ENCODE measurements at places on chromosomes 4 and X.

DNA sequence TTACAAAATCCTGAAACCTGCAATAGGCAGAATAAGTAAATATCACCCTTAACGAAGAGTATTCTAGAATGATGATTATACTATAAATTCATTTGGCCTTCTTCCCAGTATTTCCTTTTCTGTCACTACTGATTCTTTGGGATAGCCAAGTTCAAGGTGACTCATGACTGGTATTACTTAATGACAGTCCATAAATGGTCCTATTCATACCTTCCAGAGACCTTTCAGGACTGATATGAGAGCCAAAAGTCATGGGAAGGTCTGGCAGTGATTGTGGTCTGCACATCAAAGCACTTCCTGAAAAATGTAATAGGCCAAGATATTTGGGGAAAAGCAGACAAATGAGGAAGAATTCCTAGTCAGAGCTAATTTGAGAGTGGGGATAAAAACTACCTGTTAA lies 239.6 kb upstream of the FAM47A start:
- no peak for DNase-seq

DNA sequence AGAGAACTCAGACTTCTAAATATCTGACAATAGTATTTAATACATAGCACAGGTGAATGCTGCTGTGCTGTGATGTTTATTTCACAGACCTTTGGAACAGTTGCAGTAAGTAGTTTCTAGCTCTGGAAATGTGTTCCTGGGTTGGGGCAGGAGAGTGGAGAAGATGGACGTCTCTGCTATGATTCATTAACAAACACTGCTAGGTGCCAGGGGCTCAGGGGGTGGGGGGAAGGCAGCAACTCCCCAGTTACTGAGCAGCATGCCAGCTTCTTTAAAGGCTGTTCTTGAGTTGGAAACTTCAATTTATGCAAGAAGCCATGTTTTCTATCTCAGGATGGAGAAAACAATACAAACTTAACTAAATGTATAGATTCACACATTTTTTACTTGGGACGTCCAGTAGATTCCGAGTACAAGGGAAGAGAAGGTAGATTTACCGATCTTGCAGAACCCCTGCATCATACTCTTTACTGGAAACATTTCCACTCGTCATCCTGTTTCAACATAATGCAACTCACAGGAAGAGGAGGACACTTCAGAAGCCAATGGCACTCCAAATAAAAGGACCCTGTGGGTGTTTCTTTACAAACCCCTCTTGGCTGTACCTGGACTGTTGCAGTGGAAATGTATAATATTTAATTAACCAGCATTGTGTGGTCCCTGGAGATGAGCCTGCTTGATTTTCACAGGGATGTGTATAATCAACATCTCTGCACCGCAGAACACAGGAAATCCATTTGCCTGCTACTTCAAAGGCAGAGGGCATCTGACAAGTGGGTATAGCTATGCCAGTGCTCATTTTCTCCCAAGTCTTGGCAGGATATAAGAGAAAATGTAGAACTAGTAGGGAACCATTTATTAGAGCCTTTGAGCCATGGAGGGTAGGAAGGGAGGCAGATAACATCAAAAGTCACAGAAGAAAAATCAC lies 171.4 kb downstream of the SH3KBP1 start:
- no peak for DNase-seq

- DNase-seq: no peak
These were observed 1947.1 kb upstream of the TENM3 start for GRCh38 chr4:180296036-180296599.

DNA sequence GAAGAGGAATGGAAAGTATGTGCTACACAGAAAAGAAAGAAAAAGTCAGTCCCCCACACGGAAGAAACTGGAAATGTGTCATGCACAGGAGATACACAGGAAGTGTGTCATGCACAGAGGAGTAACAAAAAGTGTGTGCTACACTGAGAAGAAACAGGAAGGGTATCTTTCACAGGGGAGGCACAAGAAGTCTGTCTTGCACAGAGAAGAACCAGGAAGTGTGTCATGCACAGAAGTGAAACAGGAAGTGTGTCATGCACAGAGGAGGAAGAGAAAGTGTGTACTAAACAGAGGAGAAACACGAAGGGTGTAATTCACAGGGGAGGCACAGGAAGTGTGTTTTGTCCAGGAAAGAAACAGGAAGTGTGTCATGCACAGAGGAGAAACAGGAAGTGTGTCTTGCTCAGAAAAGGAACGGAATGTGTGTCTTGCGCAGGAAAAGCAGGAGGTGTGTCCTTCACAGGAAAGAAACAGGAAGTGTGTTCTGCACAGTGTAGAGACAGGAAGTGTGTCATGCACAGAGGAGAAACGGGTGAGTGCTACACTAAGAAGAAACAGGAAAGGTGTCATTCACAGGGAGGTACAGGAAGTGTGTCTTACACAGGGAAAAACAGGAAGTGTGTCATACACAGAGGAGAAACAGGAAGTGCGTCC lies 527.2 kb upstream of the PRKX start:
- DNase-seq: no peak

- no peak for DNase-seq
These were observed 202.3 kb upstream of the CENPE start for GRCh38 chr4:103400405-103400804.

DNA sequence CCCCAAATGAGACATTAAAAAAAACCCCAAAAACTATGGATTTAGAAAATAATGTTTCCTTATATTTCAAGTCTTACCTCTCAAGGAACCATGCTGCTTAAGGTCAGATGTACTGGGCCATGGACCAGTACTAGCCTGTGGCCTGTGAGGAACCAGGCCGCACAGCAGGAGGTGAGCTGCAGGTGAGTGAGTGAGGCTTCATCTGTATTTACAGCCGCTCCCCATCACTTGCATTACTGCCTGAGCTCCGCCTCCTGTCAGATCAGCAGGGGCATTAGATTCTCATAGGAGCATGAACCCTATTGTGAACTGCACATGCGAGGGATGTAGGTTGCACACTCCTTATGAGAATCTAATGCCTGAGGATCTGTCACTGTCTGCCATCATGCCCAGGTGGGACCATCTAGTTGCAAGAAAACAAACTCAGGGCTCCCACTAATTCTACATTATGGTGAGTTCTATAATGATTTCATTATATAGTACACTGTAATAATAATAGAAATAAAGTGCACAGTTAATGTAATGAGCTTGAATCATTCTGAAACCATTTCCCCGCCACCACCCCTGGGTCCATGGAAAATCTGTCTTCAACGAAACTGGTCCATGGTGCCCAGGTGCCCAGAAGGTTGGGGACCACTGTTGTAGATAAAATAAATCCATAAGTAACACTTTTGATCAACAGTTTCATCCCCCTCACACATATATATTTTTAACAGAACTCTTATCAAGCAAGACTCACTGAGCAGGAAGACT lies 105.3 kb upstream of the CBR4 start:
- no peak for DNase-seq

DNA sequence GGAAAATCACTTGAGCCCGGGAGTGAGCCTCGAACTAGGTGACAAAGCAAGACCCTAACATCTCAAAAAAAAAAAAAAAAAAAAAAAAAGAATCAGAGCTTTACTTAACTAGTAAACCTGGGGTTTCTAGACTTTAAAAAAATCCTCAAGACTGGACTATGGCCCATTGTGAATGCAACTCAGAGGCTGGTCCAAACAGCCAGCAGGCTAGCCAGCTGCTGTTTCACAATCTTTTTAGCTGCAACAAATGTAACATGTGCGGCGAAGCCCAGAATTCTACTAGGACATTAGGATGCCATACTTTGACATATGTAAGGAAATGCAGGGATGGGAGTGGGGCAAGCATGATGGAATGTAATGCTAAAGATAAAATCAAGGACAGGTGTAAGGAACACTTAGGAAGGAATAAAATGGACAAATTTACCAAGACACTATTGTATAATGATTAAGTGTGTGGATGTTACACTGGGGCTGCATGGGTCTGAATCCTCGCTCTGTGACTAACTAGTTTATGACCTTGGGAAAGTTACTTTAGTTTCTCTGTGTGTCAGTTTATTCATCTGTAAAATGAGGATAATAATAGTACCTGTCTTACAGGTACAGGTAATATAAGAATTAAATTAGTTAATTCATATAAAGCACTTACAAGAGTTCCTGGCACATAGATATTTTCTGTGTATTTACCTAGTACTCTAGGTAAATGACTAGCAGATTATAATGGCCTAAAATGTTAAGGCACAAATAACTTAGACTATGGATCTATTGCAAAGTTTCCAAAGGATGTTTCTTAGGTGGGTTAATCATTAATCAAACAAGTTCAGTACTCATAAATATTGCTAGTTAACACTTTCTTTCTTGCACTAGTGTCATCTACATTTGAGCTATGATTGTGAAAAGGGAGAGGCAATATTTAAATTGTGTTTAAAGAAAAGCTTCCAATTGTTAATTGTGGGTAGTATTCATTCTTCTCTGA lies 49.5 kb downstream of the HELQ start:
- no peak for DNase-seq

DNA sequence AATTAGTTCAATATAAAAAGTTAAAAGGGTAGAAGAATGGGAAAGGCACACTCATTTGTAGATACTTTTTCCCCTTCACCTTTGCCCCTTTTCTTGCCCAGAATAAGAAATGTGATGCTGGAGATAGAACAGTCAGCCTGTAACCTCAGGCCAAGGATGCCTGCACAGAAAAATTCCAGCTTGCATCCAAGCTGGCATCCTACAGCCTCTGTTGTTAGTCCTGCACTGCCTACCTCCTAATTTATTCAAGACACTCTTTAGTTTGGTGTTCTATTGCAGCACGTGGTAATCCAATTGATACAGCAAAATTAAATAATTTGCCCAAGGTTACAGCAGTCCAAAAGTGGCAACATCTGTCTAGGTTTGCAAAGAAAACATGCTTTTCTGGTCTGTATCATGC lies 9.7 kb upstream of the USO1 start:
- no peak for DNase-seq

- DNase-seq: no peak
These were observed 62.5 kb downstream of the KIAA0232 start for GRCh38 chr4:6845027-6845426.

GRCh38 chr4:79385641-79386040 lies 22.4 kb downstream of the GK2 start:
- DNase-seq: no peak

Measured in activated CD8-positive, alpha-beta memory T cell treated with anti-CD3 and anti-CD28 coated beads for 24 hours (primary cell).